ENCODE measurements at places on chromosomes 2 and 18.

DNA sequence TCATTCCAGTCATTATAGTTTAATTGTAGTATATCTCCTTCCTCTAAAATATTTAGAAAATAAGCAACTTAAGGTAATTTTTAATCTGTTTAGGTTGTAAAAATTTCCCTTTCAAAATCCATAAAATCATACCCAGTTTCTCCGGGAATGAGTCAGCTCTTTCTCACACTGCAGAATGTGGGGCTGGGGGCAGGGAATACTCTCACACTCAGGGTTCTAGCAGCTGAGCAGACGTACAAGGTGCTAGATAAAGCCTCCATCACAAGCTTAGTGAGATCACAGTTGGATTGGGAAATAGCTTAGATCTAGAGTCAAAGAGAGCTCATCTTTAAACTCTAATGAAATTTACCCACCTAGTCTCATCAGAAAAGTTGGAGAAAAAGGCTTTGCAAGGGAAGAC lies 79.9 kb upstream of the FAM237A start:
- no peak for DNase-seq

- DNase-seq, result no peak
These were observed 148.0 kb downstream of the SMAD7 start for GRCh38 chr18:48802543-48803290.

- DNase-seq, result no peak
These were observed 116.5 kb upstream of the DLX2 start for GRCh38 chr2:172219201-172219600.

- DNase-seq, result no peak
These were observed 134.0 kb downstream of the PID1 start for GRCh38 chr2:229137066-229137465.

DNA sequence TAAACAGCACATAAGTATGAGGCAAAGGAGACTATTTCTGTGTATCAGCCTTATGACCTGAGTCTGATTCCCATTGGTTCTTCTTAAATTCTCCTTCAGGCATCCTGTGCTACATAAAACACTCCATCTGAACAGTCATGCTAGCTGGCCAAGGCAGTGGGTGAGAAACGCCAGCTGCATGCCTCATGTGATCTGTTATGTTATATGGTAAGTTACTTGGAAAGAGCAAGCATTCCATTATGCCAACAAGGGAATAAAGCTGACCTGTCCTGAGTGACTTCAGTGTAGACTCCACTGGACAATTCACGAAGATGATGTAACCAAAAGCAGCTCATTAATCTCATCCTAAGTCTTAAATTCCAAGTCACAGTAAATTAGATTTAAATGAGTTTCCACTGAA lies 216.5 kb upstream of the FN1 start:
- no peak for DNase-seq

GRCh38 chr2:197708331-197708730 lies 3.2 kb downstream of the MARS2 start:
- no peak for DNase-seq

DNA sequence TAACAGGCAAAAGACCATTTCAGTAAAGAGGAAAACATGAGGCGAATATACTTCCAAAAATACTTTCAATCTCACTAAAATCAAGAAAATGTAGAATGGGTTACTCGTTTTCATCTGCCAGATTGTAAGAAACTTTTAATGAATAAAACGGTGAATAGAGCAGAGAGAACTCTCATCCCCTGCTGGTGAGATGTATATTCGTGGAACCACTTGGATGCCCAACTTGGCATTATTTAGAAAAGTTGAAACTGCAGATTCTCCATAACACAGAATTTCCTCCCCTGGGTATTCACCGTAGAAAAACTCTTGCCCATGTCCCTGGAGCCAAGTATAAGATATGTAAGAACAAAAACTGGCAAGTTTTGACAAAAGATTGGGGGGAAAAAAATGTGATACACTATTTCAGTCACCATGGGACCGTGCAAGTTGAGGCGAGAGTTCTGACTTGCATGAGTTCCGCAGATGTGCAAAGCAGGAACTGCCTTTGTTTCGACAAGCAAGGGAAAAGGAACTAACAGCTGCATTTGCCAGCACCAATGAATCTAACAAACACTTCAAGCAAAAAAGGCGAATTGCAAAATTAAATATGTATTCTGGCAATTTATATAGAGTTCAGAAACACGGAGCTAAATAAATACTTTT lies 14.8 kb downstream of the TIMM21 start:
- no peak for DNase-seq

- no peak for DNase-seq
These were observed 28.6 kb downstream of the FEZ2 start for GRCh38 chr2:36569267-36569856.

GRCh38 chr2:206875701-206876100 lies 63.6 kb upstream of the CPO start:
- DNase-seq, result no peak

DNA sequence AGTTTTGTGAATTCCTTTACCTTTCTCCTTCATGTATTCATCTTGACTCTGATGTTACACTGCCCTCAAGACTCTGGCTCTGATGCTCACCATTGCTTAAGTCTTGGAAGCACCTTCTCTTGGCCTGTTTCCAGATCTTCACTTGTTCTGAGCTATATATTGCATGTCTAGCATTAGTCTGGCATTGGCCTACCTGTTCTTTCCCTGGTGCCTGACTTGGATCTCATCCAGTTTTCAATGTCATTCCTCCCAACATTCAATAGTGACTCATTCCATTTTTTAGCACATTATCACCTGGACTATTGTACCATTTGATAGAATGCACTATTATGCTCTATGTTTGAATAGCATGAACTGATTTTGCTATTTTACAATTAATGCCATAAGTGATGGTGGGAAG lies 127.3 kb upstream of the NYAP2 start:
- DNase-seq, result no peak

DNA sequence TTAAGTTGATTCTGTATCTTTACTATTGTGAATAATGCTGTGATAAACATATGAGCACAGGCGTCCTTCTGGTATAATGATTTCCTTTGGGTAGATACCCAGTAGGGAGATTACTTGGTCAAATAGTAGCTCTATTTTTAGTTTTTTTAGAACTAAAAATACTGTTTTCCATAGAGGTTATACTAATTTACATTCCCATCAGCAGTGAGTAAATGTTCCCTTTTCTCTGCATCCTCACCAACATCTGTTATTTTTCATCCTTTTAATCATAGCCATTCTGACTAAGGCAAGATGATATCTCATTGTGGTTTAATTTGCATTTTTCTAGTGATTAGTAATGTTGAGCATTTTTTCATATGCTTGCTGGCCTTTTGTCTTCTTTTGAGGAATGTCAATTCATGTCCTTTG lies 35.1 kb downstream of the PMS1 start:
- DNase-seq, result no peak

GRCh38 chr18:5466256-5466655 lies 77.5 kb downstream of the EPB41L3 start:
- no peak for DNase-seq

DNA sequence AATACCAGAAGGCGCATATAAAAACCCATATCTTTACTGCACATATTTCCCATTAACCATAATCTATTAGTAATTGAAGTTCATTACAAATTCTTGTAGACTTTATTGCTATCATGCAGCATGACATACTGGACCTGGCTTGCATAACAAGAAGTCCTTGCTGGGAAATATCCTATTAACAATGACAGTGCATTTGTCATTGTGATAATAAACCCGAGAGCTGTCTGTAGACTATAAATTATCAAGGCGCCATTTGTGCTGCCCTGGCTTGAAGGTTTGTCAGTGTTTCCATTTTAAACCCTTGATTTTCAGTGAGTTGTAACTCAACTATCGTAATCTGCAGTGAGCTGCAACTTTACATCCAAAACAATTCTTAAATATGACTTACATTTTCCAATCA lies 59.0 kb downstream of the HNMT start:
- DNase-seq, result no peak

DNA sequence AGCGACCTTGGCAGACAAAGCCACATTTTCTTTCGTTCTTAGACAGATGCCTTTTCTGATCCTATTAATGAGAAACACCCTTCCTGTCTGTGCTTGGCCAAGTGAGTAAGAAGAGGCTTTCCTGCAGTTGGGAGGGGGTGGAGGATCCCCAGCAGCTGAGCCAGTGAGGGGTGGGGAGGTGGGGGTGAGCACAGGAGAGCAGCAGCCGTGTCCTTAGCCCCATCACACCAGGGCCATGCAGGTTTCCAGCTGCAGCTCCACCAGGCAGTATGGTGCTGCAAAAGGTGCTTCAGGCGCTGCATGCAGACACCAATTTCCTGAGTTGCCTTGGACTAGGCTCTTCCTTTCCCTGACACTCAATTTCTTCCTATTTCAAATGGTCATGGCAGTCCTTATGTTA lies 123.3 kb upstream of the SIX2 start:
- no peak for DNase-seq
